ENCODE measurements at places on chromosomes 2 and 18.

DNA sequence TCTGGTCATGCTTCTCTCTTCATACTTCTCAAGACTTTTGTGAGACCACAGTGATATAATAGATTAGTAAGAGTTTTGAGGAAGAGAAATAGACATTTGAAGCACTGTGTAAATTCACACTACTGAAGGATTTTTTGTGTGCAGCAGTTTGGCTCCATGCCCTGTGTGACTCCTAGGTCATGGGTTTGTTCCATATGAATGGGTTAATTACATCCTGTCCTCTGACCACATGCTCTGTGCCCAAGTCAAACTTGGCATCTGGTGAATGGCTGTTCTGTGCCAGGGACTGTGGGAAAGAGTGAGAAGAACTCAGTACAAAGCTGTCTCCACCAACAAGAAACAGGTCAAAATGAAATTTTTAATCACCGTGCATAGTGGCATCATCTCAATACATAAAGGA is 304.0 kb downstream of the LNPK start:
- peak; percentile 22 for DNase-seq

- peak; percentile 47 for DNase-seq
Measured at GRCh38 chr2:215692387-215693079, 256.7 kb upstream of the FN1 start.

DNA sequence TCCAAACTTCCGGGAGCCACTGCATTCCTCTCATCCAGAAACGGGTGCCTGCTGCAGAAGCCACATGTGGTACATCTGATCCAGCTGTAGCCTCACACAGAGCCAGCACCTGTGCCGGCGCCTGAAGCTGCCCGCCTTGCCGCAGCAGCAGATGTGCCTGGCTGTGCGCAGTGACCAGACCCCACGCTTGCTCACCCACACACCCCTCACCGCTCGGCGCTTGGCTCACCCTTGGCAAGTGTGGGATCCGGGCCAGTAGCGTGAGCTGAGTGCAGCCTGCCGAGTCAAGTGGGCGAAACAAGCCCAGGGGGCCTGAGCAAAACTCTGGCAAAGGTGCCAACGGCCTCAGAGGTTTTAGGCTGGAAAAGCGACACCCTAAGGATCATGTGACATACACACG is 220.1 kb upstream of the TMEFF2 start:
- DNase-seq, result no peak

DNA sequence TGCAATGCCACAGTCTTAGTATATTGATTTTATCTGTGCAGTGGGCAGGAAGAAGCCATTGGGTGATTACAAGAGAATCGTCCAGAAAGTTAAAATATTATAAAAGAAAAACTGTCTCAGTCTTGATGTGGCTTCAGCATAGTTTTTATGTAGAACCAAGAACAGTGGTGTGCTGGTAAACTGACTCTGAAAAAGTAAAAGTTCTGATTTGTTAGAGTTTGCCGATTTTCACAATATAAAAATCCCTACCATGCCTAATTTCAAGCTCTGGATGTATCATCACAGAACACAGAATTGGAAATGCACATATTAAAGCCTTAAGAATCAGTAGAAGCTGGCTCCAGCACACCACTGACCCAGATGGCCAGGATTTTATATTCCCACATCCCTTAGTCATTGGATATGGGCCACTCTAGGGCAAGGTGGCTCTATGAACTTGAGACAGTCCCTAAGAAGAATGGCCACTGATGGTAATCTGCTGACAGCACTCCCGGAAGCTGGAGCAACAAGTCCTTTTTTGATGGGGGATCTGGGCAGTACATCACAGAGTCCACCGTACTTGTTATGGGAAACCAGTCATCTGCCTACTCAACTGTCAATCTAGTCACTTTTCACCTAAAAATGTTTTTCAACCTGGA is 9.3 kb upstream of the PLEKHM3 start:
- no peak for DNase-seq

DNA sequence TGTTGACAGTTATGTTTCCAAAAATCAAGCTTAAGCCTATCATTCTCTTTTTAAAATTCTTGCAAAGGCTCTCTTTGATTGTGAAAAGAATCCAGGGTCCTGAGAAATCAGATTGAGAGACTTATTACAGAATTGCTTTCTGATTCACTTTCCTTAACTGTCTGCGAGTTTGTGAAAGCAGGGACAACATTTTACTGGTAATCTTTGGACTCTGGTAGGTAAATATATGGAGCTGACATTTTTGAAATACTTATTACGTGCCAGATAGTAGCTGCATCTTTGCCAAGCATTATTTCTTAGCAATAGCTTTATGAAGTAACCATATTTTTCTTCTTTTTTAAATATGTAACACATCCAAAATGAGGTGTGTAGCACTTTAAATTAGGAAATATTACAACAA is 570.9 kb downstream of the CMPK2 start:
- DNase-seq, result no peak

- no peak for DNase-seq
Measured at GRCh38 chr2:183798535-183798934, 674.3 kb downstream of the NUP35 start.

DNA sequence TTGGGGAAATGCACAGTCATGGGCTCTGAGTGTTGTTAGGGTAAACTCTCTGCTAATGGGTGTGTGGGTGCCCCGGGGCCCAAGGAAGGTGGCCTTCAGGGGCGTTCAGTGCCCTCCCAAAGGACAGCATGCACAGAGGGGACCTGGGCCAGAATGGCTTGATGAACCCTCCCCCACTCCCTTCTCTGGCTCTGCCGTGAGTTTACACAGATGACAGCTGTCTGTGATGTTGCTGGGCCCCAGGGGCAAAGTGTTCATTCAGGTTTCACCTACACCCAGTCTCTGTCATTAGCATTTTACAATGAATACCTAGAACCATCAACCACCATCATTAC is 3.2 kb downstream of the NPPC start:
- DNase-seq, result no peak

DNA sequence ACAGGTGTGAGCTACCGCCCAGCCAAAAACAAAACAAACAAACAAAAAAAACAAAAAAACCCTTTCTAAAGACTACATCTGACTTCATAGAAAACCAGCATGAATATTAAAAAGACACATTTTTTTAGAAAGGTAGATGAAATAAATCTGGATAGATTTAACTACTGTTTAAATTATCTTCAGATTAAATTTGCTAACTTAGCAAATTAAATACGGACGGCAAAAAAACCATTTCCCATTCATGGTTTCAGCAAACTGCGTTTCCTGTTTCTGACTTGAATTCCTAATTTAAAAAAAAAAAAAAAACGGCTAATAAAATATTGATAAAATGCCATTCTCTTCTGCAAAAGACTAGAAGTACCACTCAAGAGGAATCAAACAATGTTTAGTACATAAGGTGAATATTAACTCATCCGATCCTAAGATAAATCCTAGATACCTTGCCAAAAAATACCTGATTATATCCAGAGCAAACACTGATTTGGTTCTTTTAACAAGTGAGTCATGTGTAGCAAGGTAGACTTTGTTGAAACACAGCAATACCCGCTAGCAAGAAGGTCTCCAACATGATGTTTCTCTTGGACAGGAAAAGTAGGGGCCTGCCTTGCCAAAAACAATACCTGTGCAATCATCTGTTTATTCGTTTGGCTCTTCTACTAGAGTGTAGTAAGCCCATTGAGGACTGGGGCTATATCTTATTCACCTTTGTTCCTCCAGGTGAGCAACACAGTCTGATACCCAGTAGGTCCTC is 96.2 kb downstream of the BARD1 start:
- DNase-seq, result no peak

- DNase-seq, result peak; percentile 85
Measured at GRCh38 chr2:205865905-205866441, 183.7 kb downstream of the NRP2 start.

GRCh38 chr18:62101321-62101721 is 85.5 kb downstream of the PIGN start:
- no peak for DNase-seq

DNA sequence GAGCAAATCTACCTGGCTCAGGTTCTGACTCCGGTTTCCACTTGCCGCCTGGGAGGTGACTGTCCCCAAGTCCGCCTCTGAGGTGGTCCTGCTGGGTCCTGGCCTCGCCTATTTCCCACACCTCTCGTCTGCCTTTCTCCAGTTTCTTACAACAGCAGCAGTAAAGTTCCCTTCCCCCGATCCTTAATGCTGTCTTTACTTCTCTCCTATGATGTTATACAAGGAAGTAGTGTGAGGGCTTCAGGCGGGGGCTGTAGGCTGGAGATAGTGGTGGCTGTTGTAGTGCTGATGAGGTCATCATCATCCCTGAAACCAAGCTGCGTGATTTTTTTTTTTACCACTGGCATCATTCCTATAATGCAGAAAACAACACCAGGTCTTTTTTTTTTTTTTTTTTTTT is 18.9 kb downstream of the TGIF1 start:
- DNase-seq, result peak; percentile 54

- DNase-seq, result no peak
Measured at GRCh38 chr2:32262105-32262504, 2.6 kb downstream of the NLRC4 start.

GRCh38 chr2:99881901-99882591 is 260.3 kb downstream of the AFF3 start:
- DNase-seq, result peak; percentile 95

- peak; percentile 40 for DNase-seq
Measured at GRCh38 chr2:102100371-102101096, 42.0 kb upstream of the IL1R1 start.

GRCh38 chr18:1039421-1039820 is 134.8 kb downstream of the ADCYAP1 start:
- DNase-seq, result no peak

GRCh38 chr2:11356764-11357163 is 12.3 kb upstream of the ROCK2 start:
- no peak for DNase-seq

DNA sequence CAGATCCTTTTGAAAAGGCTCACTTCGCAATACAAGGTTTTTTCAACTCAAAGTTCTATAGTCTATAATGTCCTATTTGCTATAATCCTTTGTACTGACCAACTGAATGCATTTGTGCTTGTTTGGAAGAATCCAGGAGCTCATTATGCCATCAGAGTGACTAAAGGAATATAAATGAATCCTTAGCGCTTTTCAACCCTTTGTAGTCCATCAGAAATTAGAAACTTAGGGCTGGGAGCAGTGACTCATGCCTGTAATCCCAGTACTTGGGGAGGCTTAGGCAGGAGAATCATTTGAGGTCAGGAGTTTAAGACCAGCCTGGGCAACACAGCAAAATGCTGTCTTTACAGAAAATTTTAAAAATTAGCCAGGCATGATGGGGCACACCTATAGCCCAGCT is 330.2 kb upstream of the CHAC2 start:
- DNase-seq, result peak; percentile 2

GRCh38 chr18:38759457-38759856 is 1193.9 kb upstream of the CELF4 start:
- DNase-seq, result peak; percentile 16

DNA sequence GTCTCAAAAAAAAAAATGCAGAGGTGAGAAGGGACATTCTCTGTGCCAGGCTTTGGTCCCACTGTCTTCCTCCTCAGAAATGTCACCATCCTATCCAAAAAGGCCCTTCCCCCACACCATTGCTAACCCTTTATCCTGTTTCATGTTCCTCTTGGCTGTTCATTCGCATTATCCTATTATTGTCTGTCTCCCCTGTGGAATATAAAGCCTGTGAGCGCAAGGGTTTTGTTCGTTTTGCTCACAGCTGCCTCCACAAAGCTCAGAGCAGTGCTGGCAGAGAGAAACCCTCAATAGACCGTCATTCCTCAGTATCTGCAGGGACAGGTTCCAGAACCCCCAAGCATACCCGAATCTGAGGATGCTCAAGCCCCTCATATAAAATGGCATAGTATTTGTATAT is 91.8 kb downstream of the LOXHD1 start:
- DNase-seq, result no peak

DNA sequence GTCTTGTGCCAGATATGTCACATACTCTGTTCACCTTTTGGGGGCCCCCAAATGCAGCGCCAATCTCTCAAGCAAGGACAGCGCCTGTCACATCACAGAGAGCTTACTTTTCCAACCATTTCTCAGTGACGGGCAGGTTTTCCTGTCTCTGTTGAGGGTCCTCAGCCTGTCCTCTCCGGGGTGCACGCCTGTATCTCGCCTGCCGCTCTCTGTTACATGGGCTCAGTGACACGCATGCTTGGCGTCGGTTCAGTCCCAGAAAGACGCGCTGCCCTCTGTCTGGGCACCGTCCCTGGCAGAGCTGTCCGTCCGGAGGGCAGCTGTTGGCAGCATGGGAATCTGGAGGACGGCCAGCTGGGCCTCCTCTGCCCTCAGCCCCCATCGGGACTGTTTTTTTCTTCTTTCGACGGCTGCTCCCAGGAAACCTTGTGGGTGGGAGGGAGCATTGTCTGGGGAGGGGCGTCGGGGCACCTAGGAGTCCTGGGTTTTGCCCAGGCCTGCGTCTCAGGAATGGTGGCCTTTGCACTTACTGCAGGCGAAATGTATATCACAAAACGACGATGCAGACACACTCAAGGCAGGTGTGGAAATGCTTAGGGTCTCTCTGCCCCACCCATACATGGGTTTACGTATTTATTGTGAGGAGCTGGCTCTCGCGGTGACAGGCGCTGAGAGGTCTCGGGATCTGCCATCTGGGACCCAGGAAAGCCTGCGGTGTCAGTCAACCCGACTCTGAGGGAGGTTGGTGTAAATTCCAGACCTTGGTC is 30.9 kb downstream of the RTP5 start:
- DNase-seq, result no peak

GRCh38 chr2:216034065-216034464 is 20.7 kb upstream of the MREG start:
- peak; percentile 72 for DNase-seq

- DNase-seq, result no peak
Measured at GRCh38 chr18:34002130-34002529, 222.6 kb downstream of the NOL4 start.

- DNase-seq, result no peak
Measured at GRCh38 chr2:16050908-16051489, 110.6 kb downstream of the MYCN start.

GRCh38 chr18:48597671-48598070 is 58.8 kb downstream of the CTIF start:
- no peak for DNase-seq

DNA sequence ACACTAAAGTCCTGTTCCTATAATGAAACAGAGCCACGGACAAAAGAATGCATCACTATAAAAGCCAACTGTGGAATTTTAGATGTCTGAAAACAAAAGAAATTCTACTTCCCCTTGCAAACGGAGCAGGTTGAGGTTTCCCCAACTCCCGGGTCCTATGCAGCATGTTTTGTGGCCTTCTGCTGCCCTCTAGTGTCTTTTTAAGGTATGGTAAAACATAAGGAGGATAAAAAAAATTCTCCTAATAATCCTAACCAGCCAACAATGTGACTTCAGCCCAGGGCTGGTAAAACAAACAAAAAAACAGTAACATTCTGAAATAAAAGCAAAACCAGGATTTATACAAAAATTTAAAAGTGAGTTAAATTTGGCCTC is 539.5 kb downstream of the NRXN1 start:
- DNase-seq, result peak; percentile 64

DNA sequence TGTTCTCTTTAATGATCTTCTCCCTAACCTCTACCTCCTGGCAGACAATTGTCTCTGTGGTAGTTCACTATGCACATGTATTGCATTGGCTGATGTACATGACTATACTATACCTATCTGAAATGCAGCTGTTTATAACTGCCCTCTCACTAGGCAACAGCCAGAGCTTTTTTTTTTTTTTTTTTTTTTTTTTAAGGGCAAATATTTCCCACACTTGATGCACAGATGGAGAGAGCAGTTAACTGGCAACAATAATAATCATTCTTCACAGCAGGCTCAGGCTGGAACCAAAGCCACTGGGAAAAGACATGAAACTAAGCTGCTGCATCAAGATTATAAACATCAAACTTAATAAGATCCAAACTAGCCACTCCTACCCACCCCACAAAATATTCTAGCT is 707.7 kb downstream of the LRP1B start:
- DNase-seq, result no peak

GRCh38 chr18:79424008-79424565 is 28.4 kb downstream of the NFATC1 start:
- DNase-seq, result no peak

- no peak for DNase-seq
Measured at GRCh38 chr18:57943723-57944122, 100.3 kb upstream of the NEDD4L start.

All from kidney tubule cell (primary cell).